ENCODE measurements at places on chromosomes 4 and X.
A peak's percentile ranks its signal among the peaks of the same experiment; 100 is the strongest.

GRCh38 chr4:47659342-47659741 lies 174.3 kb downstream of the ATP10D start:
- DNase-seq = no peak

- peak; percentile 17 for DNase-seq
Measured at GRCh38 chrX:152989292-152989658, 4.6 kb downstream of the PNMA5 start.

- DNase-seq = no peak
Measured at GRCh38 chrX:17292111-17292527, 82.9 kb upstream of the NHS start.

- DNase-seq = no peak
Measured at GRCh38 chrX:24292353-24292752, 21.5 kb downstream of the SUPT20HL2 start.

DNA sequence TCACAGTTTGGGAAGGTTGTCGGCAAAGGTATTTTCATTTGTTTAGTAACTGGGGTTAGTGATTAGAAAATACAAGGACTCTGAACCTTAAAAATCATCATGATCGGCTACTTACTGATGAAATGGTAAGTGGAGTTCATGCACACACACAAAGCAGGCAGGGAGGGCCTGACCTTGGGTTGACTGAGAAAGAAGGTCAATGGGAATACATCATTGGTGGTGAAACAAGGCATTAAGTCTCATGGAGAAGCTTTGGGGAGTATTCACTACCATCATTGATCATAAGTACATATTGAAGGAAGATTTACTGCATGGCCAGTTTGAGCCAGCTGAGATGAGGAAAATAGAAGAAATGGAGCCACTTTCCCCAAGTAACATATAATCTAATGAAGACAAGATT lies 74.4 kb downstream of the LUZP4 start:
- no peak for DNase-seq

- DNase-seq = peak; percentile 34
Measured at GRCh38 chrX:154732421-154733065, 18.3 kb downstream of the GAB3 start.

Data from activated CD4-positive, alpha-beta T cell treated with anti-CD3 and anti-CD28 coated beads, Interleukin-10, Interleukin-2, amounts not matched to agents 100 ng/mL and 50 ng/mL, durations not matched to agents 16 hours and 8 hours (primary cell).